ENCODE measurements at places on chromosomes 11 and 22. TPM values are rescaled to one million over a fixed set of nuclear protein-coding genes. Genes with fewer than 3 reads are reported as not detected.
A peak's percentile ranks its signal among the peaks of the same experiment; 100 is the strongest.

GRCh38 chr11:44758983-44759382 lies 32.2 kb downstream of the TSPAN18 start:
- DNase-seq: no peak

GRCh38 chr22:47366026-47366767 lies 603.7 kb downstream of the TBC1D22A start:
- no peak for DNase-seq

DNA sequence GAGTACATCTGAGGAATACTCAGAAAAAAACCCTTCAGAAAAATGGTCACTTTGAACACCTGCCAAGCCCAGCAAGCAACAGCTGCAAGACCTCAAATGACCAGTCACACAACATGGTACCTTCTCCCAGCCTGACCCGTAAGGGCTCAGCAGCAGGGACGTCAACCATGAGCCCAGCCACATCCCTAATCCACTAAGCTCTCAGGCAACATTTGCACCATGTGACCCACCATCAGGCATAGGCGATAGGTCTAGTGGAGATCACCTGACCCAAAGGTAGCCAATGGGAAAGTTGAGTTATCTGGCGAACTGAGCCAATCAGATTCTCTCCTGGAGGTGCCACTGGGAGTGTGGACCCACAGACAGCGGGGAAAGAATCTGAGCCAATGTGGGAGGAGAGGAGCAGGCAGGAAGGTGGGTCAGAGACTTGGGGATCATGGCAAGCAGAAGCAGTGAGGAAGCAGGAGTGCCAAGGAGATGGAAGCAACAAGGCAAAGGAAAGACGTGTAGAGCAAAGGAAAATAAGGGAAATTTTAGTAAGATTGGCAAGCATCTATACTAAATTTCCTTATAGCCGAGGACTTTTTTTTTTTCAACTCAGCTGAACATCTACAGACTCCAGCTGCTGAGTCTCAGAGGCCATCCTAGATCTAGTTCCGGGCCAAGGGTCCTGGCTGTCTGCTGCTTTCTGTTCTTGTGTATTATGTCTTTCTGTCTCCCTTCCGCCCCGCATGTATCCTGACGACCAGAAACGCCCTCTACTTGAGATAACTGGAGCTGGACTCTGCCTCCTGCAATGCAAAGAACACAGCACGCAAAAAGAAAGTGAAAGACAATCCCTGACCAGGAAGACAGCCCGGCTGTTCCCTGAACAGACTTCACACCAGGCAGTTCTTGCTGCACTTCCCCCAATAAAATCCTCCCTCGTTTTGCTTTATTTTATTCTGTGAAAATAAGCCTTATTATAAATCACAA lies 11.0 kb upstream of the PLAAT2 start:
- DNase-seq: peak; percentile 15

GRCh38 chr11:2768471-2769408 lies 68.9 kb upstream of the KCNQ1OT1 start:
- DNase-seq: peak; percentile 5

DNA sequence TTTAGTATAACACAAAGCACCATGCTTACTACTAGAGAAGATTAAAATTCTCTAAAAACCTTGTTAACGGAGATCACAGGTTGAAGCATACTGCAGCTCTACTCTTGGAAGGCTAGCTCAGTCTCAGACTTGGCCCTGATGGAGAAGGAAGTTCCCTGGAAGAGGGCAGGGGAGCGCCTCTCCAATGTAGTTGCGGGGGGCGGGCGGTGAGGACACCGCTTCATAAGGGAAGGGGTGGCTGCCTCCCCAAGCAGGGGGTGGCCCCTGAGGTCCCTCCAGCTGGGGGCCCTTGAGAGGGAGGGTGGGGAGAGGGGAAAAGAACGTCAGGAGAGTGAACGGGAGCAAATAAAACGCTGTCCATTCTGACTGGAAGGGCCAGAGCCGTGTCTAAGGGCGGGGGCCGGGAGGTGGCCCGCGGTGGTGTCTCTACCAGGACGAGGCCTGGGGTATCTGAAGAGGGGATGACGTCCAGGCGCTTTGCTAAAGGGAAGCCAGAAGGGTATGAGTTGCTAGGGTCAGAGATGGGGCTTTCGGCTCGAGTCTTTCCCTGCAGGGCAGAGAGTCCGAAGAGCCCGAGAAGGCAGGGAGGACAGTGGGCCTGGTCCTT lies 553 bp upstream of the USP47 start:
- DNase-seq: no peak

DNA sequence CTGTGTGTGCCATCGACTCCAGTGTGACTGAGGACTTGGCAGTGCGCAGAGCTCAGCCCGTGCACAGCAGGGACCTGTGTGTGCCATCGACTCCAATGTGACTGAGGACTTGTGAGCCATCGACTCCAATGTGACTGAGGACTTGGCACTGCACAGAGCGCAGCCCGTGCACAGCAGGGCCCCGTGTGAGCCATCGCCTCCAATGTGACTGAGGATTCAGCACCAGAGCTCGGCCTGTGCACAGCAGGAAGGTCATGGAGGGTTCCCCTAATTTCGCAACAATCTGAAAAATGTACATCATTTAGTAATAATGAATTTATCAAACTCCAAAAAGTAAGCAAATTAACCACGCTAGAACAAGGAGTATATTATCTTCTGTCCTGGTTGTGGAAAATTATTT lies 348.3 kb upstream of the B3GAT1 start:
- no peak for DNase-seq

Gene SYVN1
- 47.2 TPM for total RNA-seq
